ENCODE measurements at places on chromosomes 16 and 17.

DNA sequence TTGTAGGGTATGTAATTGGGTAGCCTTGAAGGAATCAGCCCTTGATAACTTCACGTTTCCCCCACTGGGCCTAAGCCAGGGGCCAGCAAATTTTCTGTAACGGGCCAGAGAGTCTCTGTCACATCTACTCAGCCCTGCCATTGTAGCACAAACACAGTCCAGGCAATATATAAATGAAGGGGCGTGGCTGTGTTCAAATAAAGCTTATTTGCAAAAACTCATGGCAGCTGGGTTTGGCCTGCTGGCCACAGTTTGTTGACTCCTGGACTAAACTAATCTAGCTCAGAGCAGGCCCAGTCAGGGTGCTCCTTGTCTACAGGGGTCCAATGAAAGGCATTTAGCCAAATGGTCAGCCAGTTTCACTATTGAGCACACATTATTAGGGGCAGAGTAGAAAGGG lies 141.6 kb downstream of the CCDC182 start:
- no peak for DNase-seq

- no peak for DNase-seq
Measured at GRCh38 chr17:11459861-11460331, 138.4 kb upstream of the DNAH9 start.

GRCh38 chr16:82882982-82883835 lies 256.4 kb downstream of the CDH13 start:
- no peak for DNase-seq

DNA sequence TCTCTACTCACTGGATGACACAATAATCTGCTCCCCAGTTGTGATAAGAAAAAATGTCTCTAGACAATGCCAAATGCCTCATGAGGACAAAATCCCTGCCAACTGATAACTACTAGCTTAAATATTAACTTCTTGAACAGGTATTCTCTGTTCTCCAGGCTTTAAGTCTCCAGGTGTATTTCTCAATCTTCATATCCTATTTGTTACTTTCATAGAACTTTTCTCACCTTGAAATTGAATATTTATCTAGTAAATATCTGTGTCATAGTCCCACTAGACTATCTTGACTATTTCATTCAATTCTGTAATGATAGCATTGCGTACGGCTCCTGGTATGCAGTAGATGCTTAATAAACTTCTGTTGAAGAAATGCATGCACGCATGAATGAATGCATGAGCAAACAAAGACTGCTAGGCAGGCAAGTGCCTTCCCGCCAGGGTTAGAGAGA lies 15.9 kb downstream of the HSD17B2 start:
- DNase-seq: no peak

- no peak for DNase-seq
Measured at GRCh38 chr16:23670137-23670776, 8.4 kb upstream of the PLK1 start.

DNA sequence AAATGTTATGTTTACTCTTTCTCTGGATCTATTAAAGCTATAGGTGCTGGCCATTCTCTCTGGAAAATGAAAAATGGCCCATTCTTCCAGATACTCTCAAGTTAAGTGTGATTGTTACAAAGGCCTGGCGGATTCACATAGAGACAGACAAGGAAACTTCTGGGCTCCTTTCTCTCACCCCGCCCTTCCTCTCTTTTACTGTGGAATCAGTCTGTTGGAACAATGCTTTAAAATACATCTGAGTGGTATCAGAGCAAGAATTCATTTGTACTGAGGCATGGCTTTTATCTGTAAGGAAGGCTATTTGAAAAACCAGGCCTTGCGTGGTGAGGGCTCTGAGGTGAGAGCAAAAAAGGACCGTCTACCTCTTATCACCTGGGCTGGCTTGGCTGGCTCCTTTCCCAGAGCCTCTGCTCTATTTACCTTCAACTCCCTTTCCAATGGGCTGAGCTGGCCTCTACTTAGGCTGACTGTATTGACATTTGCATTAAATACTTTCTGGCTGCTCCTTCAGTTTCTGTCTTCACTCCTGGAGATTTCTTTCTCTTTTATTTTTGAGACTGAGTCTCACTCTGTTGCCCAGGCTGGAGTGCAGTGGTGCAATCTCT lies 274.0 kb downstream of the PHKB start:
- no peak for DNase-seq

DNA sequence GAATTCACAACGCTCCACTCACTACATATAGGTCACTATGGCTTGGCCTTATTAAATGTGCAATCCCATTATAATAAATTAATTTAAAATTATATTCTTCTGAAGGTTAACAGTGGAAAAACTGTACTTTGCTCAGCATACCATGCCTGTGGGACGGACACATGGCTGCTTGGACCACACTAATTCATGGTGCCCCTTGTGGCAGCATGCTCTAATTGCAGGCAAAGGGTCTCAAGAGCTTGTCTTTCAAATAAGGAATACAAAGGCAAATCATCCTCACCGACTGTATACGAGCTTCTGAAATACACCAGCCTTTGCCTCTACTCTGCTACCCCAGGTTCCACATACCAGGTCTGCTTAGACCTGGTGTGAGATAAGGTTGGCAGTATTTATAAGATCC lies 11.7 kb downstream of the SMPD3 start:
- no peak for DNase-seq

GRCh38 chr16:68850481-68850880 lies 7.2 kb downstream of the TANGO6 start:
- no peak for DNase-seq

DNA sequence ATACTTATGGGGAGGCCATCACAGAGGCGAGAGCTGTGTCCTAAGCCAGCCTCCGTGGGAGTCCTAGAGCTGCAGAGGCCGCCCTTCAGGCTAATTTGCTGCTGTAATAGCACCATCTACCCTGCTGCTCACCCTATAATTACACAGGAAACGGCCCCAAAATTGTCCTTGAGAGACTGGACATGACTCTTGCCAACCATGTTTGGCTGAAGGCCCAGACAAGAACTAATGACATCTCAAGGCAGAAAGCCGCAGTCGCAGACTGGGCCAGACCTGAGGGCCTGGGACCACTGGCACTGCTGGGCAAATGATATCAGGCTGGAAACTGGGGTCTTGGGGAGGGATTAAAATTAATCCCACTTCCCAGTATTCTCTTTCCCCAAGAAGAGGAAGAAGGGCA lies 24.1 kb downstream of the PSMD7 start:
- DNase-seq: no peak

GRCh38 chr17:79928502-79929256 lies 89.4 kb upstream of the CBX4 start:
- DNase-seq: no peak

DNA sequence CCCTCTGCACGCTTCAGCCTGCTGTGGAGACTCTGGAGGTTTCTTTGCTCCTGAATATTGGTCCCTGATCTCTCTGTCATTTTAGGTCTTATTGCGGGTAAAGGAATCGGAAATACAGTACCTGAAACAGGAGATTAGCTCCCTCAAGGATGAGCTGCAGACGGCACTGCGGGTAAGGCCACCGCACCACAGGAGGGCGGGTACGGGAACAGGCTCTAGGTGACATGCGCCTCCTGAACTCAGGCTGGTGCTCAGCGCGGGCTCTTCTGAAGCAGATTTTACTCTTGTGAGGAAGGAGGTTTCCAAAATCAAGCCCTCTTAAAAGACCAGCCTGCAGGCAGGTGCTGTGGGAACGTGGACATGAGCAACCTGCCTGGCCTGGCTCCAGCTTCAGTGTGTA lies 29.8 kb downstream of the PLD6 start:
- no peak for DNase-seq

DNA sequence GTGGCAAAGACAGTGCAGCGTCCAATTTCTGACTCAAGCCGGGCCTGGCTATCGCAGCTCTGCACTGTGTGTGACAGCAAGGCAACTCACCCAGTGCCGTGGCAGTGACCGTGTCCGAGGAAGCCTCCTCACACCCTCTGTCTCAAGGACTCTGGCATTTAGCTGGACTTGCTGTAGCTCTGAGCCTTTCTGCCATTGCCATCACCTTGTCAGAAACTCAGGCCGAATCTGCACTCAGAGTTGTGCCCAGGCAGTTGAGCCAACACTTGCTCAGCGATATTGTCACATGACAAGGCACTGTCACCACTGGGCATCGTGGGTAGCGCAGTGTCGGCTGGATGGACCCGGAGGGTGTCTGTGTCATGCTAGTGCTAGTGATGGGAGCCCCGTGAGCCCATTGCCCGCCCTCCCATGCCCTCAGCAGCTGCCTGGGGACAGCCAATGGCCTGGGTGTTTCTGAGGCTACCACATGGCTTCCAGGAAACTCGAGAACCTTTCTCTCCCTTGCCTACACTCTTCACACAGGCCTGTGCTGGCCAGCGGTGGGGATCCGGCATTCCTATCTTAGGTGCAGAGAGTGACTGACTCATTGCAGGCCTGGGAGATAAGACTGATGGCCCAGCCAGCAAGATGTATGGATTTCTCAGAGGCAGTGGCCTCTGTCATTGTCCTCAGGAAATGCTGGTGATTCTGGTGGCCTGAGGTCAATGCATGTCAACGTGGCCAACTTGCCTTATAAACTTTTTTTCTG lies 22.1 kb upstream of the STH start:
- no peak for DNase-seq

DNA sequence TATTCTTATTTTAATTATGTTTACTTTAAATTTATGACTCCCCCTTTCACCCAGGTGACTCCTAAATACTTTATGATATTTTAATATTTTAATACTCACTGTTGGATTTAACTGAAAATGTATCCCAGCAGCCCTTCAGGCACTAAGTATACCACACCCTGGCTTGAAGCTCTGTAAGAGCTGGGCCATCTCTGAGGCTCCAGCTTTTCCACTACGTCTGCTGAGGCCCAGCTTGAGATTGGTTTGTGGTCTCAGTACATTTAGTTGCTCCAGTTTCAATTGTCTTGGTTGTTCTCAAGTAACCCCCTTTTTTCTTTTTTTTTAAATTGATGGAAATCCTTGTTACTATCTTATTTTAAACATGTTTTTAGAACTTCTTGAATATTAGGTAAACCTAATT lies 27.0 kb upstream of the CAPNS2 start:
- no peak for DNase-seq

- DNase-seq: peak; percentile 60
Measured at GRCh38 chr16:67514382-67514828, 14.2 kb upstream of the RIPOR1 start.

GRCh38 chr16:73131156-73131862 lies 83.4 kb upstream of the ZFHX3 start:
- DNase-seq: no peak

- DNase-seq: peak; percentile 19
Measured at GRCh38 chr16:2250652-2251295, 613 bp downstream of the ECI1 start.

- no peak for DNase-seq
Measured at GRCh38 chr17:77264617-77265230, 124.0 kb downstream of the SEC14L1 start.

GRCh38 chr17:34816848-34817247 lies 144.4 kb downstream of the CCT6B start:
- no peak for DNase-seq

DNA sequence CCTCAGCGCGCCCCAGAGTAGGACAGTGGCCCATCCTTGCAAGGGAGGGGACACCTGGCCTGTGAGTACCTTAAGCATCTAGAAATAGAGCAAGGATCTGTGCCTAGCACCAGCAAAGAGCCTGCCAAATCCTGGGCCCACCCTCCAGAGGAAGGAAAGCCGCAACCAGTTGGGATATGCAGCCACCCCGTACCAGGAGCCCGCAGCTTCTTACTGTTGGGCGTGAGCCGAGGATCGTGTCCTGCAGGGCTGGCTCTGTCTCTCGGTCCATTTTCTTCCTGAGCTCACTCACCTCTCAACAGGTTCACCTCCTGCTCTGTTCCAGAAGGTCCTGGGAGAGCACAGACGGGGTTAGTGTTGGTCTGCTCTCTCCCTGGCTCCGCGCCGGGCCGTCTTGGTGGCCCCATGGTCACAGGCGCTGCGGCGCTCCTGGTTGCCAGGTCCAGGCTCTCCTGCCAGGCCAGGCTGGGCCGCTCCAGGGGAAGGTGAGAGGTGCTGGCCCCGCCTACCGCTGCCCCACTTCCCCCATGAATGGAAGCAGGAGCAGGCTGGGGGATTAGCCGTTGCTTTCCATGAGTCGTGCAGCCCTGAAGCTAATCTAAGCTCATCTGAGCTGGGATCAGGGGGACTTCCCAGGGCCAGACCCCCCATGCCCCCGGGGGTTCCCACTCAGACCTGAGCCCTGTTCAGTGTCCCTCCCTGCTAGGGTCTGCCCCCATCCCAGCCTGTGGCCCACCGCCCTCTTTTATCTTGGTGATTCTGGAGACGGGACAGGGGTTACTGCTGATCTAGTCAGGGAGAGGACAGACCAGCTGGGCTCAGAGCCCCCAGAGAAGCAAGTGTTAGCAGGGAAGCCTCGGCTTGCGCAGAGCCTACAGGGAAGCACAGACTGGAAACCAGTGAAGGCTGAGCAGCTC lies 12.7 kb downstream of the ENDOV start:
- no peak for DNase-seq

DNA sequence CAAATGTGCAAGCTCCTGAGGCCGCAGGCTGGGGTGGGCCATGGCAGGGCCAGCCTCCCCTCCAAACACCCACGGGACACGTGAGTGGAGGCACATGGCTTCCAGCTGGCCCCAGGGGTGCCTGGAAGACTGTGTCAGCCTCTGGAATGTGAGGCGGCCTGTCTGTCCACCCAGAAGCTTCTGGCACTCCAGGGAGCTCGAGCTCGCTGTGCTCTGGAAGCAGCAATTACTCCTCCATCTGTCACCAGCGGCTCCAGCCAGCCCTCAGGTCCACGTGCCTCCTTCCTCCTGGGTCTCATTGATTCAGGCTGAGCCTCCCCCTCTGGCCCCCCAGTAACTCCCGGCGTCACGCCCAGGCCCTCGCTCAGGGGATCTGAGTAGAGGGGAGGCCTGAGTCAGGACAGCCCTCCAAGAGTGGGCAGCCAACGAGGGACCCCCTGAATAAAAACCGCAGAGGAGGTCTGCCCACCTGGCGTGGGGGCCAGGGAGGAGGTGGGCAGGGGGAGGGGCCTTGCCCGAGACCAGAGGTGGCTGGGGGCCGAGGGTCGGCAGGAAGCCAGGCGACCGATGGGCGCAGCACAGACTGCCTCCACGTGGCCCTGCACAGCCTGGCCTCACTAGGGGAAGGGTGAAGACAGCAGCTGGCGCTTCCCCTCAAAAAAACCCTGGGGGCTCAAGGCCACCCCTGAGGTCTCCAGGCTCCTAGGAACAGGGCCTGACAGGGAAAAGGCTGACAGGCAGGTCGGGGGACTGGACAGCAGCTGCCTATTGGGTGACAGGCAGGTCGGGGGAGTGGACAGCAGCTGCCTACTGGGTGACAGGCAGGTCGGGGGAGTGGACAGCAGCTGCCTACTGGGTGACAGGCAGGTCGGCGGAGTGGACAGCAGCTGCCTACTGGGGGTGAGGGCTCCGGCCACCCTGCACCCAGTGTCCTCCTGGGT lies 11.9 kb downstream of the PIEZO1 start:
- no peak for DNase-seq

DNA sequence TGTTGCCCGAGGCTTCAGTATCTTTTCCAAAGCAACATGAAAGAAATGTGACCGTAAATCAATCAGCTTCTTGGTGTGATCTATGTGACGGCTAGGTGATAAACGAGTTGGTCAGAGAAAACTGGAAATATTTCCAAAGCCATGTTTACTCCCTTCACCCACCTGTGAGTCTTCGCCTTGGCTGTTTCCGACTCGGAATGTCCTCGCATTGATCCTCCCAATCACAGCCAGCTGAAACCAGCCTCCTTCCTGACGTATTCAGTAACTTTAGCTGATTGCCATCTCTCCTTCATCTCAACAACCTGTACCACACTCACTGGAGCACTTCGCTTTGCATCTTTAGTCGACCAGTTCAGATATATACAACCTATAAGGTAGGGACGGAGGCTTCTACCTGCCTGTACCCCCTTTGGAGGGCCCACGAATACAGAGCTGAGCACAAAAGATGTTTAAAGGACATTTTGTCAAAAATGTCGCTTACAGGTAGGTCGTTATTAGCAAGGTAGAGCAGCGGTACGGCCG lies 705 bp downstream of the KRABD2 start:
- DNase-seq: no peak
